Ovary (tissue), 10 donors: ENCODE measurements at places on chromosomes 4 and X.

DNA sequence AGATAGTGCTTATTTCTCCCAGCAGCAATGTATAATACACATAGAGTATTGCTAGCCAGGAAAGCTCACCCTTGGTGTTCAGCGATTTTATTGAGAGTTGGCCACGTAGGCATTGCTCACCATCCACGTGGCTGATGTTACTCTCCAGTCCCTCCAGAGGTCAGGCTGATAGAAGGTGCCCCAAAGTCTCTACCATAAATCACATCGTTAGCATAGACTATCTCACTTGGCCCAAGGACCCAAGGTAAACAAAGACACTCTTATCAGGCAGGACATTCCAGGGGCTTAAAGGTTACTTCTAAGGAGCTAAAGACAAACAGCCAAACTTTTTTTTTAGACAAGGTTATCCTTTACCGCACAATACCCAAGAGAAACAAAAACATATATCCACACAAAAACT, 30.3 kb upstream of the RGN start:
- DNase-seq = no peak

- no peak for DNase-seq
Measured at GRCh38 chr4:122959981-122960610, 37.7 kb upstream of the NUDT6 start.

DNA sequence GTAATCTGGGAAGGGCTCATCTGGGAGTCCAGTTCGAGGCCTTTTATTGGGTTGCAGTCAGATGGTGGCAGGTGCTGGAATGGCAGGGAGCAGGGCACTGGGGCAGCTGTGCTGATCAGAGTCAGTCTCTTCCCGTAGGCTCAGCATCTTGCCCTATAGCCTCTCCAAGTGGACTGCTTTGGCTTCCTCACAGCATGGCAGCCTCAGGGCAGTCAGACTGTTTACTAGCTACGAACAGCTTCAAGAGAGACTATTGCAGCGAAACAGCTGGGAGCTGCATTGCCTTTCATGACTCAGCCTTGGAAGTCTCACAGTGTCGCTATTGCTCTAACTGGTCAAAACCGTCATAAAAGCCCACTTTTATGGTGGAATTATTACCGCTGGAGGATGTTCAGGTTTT, 26.8 kb upstream of the DUSP21 start:
- DNase-seq = no peak

- DNase-seq = no peak
Measured at GRCh38 chrX:143378851-143379250, 138.4 kb downstream of the SPANXN3 start.

- DNase-seq = no peak
Measured at GRCh38 chr4:71004281-71004851, 10.9 kb downstream of the DCK start.

- no peak for DNase-seq
Measured at GRCh38 chr4:91681544-91681943, 622.2 kb upstream of the GRID2 start.

DNA sequence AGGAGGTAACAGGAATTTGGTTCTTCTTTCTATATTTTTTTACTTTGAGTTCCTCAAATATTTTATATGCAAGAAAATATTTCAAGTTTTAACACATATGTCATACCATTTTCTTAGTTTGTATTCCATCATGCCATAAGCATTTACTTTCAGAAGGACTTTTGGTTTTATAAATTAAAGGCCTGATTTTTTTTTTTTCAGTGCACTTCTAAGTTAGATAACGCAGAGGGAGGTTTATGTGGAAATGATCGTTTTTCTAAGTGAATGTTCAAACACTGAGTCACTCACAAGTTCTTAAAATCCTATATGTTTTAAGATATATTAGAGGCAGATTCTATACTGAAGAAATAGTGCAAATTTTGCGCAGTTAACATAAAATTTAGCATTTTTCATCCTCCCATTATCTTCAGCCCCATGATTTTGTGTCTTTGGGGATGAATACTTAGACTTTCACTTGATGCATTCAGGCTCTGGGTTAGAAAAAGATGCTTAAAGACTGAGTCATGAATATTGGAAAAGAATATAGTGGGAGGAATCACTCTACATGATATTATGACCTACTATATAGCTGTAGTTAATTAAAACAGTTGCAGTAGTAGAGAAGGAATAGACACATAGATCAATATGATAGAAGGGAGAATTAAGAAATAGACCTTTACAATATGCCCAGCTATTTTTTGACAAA, 54.9 kb downstream of the COL4A5 start:
- no peak for DNase-seq

- DNase-seq = no peak
Measured at GRCh38 chr4:104906276-104906675, 240.4 kb upstream of the TET2 start.

DNA sequence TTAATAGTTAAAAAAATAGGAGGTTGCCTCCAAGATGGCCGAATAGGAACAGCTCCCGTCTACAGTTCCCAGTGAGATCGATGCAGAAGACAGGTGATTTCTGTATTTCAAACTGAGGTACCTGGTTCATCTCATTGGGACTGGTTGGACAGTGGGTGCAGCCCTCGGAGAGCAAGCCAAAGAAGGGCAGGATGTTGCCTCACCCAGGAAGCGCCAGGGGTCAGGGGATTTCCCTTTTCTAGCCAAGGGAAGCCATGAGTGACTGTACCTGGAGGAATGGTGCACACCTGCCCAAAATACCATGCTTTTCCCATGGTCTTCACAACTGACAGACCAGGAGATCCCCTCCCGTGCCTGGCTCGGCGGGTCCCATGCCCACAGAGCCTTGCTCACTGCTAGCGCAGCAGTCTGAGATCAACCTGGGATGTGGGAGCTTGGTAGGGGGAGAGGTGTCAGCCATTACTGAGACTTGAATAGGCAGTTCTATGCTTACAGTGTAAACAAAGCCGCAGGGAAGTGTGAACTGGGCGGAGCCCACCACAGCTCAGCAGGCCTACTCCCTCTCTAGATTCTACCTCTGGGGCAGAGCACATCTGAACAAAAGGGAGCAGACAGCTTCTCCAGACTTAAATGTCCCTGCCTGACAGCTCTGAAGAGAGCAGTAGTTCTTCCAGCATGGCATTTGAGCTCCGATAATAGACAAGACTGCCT, 47.5 kb downstream of the PPA2 start:
- DNase-seq = no peak

DNA sequence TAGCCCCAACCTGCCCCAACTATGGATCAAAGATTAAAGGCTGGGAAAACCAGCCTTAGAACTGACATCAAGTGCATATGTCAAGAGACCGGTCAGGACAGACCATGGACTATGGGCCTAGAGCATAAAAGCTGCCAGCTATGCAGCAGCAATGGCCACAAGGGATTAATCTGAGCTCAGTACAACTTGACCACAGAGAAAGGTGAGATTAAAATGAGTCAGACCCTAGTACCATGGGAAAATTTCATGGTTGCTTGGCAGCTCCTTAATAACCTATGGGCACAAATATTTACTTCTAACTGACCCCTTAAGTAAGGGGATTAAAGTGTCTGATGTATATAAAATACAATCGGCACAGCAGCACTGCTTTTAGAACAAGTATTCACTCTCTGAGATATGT, 54.4 kb downstream of the CBR4 start:
- no peak for DNase-seq

GRCh38 chr4:94714365-94715160, 43.2 kb upstream of the BMPR1B start:
- DNase-seq = no peak

GRCh38 chr4:7002336-7002735, 40.8 kb upstream of the TADA2B start:
- DNase-seq = no peak

DNA sequence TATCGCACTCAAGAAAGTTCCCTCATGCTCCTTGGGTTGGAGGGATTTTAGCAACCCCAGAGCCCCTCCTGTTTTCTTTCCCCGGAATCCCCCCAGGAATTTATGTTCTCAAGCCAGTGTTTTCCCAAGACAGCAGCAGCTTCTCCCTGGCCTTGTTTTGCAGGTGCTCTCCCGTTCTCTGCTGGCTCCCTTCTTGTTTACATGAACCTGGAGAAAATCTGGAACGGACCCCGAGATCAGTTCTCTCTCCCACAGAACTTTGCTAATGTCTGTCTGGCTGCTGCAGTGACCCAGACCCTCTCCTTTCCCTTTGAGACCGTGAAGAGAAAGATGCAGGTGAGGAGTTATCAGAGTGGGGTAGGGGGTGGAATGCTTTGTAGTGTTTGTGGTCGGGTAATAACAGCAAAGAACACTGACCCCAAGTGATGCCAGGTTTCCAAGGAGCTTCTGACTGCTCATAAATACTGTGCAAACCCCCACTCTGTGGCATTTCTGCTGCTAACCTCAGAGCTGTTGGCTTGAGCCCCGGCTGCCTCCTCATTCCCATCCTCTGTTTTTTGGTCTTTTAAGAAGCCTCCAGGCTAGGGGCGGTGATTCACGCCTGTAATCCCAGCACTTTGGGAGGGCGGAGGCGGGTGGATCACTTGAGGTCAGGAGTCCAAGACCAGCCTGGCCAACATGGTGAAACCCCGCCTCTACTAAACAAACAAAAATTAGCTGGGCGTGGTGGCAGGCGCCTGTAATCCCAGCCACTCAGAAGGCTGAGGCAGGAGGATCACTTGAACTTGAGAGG, 11.1 kb downstream of the SLC25A43 start:
- peak; percentile 48 for DNase-seq
